ENCODE measurements at places on chromosomes 11 and 22.

DNA sequence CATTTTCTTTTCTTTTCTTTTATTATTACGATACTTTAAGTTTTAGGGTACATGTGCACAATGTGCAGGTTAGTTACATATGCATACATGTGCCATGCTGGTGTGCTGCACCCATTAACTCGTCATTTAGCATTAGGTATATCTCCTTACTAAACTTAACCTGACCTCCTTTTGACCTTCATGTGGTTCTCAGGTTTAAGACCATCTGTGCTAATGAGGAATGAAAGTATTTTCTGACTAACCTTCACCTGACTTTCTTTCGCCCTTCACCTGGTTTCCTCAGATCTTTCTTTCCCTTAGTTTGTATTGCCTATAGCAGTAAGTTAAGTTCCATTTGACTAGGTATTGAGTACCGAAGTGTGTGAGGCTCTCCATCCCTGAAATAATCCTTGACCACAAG is 6.5 kb downstream of the EXPH5 start:
- DNase-seq, result no peak

DNA sequence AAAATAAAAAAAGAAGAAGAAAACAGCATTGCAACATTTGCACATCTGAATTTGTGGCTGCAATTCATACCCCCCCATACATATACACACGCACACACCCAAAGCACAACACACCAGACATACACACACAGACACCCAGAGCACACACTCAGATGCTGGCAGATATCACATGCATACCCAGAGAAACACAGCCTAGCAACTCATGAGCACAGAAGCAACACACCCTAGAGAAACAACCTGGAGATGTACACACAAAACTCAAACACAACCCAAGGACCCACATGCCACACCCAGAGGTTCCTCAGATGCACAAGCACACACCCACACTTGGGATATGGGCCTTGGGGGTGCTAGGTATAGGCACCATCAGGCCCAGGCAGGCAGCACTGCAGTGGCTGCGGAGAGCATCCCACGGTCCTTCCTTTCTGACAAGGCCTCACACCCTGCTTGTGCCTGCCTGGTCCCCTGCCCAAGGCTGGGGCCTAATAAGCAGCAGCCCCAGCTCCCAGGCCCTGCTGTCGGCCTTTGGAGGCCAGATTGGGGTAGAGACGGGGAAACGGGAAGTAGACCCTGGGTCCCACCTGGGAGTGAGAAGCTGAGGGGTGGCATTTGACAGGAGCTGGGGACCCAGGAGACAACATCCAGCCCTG is 3.1 kb downstream of the CST6 start:
- no peak for DNase-seq

GRCh38 chr11:120365512-120365911 is 29.3 kb downstream of the ARHGEF12 start:
- no peak for DNase-seq

- no peak for DNase-seq
These were observed 39.4 kb upstream of the RBX1 start for GRCh38 chr22:40911772-40912171.

- no peak for DNase-seq
These were observed 2.6 kb downstream of the BAIAP2L2 start for GRCh38 chr22:38107692-38108515.

DNA sequence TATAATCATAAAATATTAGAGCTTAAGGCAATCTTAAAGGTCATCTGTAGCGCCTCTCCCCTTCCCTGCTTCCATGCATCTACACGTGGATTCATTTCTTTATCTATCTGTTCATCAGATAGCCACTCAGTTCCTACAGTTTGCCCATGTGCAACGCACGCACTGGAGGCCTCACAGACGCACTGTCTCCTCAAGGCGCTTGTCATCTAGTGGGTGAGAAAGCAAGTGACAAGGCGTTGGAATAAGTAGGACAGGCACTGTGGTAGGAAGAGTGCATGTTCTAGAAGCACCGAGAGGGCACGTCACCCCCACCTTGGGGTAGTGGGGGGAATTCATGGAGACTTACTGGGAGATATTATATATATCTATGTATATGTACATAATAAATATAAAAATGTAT is 20.8 kb upstream of the JAM3 start:
- no peak for DNase-seq

DNA sequence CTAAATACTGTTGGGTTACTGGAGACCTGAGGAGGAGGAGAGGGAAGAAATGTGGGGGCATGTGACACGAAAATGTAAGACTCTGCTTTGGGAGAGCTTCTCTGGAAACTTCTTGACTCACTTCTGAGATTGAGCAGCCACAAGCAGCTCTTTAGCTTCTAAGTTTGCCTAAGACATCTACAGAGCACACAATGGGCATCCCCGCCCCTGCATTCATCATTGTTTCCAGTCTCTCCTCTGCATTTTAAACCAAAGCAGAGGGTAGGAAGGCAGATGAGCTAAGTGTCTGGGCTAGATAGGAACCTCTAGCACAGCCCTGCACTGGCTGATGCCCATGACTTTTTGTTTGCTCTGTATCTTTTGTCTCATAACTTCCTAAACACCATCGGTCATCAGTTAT is 2.1 kb upstream of the OR52D1 start:
- DNase-seq, result no peak

GRCh38 chr11:11478687-11479086 is 125.6 kb upstream of the CSNK2A3 start:
- DNase-seq, result no peak

DNA sequence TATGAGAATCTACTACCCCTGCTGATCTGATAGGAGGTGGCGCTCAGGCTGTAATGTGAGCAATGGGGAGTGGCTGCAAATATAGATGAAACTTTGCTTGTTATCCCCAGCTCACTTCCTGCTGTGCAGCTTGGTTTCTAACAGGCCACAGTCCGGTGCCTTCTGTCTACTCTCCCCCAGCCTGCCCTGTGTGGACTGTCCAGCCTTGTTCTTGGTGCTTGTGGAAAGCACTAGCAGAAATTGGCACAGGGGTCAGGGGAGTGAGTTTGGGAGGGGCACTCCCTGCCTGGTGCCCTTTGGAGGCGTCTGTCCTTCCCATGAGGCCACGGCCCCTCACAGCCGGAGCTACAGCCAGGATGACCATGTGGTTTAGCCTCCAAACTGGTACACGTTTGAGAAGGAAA is 14.3 kb downstream of the MOV10L1 start:
- no peak for DNase-seq

Data from stimulated activated CD4-positive, alpha-beta T cell treated with anti-CD3 and anti-CD28 coated beads, TNF-alpha, amount 100 ng/mL, for 1 hour (primary cell).